ENCODE measurements at places on chromosomes 3 and 15. TPM values are rescaled to one million over a fixed set of nuclear protein-coding genes. Genes with fewer than 3 reads are reported as not detected.

SYNPR gene
- polyA plus RNA-seq: not detected

PARP6 gene
- polyA plus RNA-seq: 40.7 TPM

GRCh38 chr3:8436661-8437287, 64.8 kb upstream of the LMCD1 start:
- DNase-seq: no peak

KNG1 gene
- polyA plus RNA-seq: not detected

DNA sequence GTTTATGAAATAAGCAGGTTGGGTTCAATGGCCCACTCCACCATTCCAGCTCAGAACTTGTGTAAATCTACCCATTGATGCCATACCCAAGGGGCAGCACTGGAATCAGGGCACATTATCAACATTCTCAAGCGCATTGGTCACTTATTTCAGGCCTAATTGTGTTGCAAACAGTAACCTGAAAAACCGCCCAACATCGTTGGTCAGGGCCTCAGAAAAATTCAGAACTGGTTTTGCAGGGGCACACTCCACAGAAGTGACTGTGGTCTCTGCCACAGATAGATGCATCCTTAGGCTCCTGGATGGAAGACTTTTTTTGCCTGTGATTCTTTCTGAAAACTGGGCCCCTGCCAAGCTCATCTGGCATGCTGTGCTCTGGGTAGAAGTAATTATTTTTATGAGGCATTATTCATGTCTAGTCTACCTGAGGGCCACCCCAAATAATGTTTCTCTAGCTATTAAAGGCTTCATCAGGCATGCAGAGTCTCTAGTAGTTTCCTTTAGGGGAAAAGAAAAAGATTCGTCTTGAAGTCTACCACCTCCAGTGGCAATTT, 21.7 kb upstream of the LRTM1 start:
- no peak for DNase-seq

DNA sequence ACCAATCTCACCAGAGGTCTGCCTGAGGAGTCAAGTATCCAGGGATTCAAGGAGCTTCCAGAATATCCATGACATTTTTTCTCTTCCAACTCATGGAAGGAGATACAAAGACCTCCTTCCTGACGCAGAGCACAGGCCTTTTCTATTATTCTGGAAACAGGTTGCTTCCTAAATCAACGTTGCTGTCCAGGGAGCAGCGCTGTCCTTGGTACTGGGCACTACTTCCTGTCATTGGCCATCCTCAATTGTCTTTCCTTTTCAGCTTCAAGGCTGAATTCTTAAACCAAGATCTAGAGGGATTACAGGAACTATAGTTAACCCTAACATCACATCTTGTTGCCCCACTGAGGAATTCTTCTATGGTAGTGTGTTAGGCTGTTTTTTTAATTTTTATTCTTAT, 50.4 kb upstream of the TBC1D21 start:
- peak; percentile 25 for DNase-seq

DNA sequence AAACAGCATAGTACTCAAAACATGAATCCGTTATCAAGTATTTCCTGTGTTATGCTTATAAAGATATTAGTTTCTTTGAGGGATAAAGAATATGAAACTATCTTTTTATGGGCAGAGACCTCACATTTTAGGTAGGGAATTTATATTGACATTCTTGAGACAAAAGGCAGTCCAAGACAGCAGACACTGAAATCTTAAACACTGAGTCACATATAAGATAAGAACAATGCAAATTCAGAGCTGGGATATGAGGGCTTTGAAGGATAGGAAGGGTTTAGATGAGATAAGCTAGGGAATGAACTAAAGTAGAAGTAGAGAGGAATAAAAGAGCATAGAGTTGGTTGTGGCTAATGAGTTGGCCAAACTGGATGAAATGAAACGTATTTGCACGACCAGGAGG, 58.4 kb downstream of the ASTE1 start:
- DNase-seq: peak; percentile 22

DNA sequence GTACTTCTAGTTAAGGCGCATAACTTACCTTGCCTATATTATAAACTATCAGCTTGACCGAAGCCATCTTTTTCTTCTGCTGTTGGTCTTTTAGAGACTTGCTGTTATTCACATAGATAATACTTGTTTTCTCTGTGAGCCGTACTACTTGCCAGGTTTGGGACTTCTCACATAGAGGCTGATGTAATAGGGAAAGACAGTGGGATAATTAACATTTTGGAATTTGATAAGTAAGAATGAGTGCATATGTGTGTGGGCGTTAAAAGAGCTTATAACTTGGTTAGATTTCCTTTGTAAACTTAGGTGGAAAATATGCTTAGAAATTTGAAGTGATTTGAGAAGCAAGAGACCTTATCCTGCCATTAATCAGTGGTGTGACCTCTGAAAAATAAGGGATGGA, 47.8 kb downstream of the FNDC3B start:
- peak; percentile 42 for DNase-seq

EFHB gene
- polyA plus RNA-seq: 0.18 TPM

TMC3 gene
- not detected for polyA plus RNA-seq

GRCh38 chr3:189308608-189309007, 136.8 kb downstream of the TPRG1 start:
- no peak for DNase-seq

ABTB1 gene
- polyA plus RNA-seq: 12.8 TPM

GRCh38 chr3:64880916-64881315, 193.1 kb upstream of the ADAMTS9 start:
- DNase-seq: no peak

RBM15B gene
- polyA plus RNA-seq: 20.0 TPM

DNA sequence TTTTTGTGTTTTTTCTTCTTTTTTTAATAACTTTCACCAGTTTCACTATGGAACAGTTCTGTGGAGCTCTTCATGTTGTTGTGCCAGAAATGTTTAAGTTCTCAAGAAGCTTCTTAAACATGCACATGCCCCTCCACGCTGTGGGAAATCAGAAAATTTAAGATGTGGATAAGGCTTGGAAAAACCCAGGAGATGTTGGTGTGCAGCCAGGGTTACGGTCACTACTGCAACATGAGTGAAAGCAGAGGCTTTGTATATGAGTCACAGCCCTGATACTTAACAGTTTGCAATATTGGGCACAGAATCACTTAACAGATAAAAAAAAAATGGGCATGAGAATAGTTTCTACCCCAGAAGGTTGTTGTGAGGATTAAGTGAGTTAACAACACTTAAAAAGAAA, 399.9 kb downstream of the LRTM1 start:
- no peak for DNase-seq

DNA sequence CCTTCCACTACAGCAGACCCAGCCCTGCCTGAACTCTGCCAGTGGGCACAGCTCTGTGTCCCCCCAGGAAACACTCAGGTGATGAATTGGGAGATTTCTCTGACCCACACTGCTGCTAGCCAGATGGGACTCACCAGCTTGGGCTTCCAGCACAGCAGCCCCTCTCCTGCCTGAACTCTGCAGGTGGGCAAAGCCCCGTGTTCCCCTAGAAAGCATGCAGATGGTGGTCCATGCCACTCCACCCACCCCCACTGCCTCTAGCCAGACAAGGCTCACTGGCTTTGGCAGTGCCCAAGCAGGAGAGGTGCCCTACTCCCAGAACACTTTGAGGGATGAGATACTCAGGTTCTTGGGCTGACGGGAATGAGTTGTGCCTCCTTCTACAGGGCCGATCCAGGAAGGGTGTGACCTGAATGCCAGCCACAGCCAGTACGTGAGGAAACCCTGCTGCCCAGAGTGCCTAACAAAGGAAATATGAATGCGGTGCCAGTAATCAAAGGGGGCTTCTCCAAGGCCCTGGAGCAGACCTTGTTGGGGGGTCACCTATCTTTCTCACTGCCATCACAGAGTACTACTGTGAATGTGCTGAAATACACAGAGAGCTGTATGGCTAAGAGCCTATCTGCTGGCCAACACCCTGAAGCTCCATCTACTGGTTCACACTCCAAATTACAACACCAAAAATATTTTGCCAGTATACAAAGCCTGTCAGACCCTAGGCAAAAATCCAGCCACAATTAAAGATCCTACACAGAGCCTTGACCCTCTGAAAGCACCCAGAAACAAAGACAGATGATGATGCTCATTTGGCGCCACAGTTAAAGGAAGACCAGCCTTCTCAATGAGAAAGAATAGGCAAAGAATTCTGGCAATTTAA, 61.9 kb downstream of the BTLA start:
- DNase-seq: no peak

CAMK2N2 gene
- 0.91 TPM for polyA plus RNA-seq

PYGO1 gene
- polyA plus RNA-seq: 1.1 TPM

- no peak for DNase-seq
These were observed 15.8 kb downstream of the NPTN start for GRCh38 chr15:73617301-73617831.

GRCh38 chr15:45259796-45260195, 7.8 kb downstream of the SLC28A2 start:
- DNase-seq: no peak

ZNF619 gene
- polyA plus RNA-seq: 1.3 TPM

CADPS gene
- polyA plus RNA-seq: 0.17 TPM

DNA sequence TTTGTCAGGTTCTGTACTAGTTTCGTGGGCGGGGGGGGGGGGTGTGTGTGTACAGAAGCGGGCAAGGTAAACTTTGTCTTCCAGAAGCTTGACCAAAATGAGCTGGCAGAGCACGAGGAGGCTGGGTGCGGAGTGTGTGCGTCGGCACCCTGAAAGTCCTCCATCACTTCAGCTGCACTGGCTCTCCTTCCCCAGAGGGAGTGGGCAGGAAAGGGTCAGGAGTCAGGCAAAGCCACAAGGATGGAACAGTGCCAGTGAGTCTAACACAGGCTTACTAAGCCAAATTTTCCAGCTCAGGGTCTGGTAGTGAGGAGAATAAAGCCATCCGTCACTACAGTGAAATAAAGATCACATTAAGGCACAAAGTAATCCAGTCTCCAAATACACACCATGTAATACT, 11.9 kb upstream of the SH3GL3 start:
- DNase-seq: no peak

- DNase-seq: peak; percentile 92
These were observed 72.7 kb downstream of the IL1RAP start for GRCh38 chr3:190586631-190587011.

DNA sequence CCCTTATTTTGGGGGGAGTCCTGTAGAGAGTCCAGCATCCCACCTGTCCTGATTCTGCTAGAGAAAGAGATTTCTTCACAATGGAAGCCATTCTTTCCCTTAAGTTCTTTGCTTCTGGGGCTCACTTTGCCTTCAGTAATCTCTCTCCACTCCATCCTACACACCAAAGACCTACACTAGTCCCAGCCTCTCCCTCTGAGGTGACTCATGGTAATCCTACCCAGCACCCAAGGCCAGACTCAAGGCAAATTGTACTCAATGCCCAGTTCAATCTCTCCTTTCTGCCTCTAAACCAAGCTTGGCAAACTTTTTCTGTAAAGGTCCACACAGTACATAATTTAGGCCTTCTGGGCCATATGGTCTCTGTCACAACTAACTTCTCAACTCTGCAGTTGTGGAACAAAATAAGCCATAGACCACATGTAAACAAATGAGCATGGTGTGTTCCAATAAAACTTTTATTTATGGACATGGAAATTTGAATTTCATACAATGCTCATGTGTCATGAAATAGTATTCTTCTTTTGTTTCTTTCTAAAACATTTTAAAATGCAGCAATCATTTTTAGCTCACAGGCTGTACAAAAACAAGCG, 72.5 kb downstream of the MRPL46 start:
- DNase-seq: no peak

CDHR4 gene
- not detected for polyA plus RNA-seq

TLR9 gene
- polyA plus RNA-seq: not detected

- no peak for DNase-seq
These were observed 18.6 kb downstream of the RFTN1 start for GRCh38 chr3:16494814-16495431.

TMEM108 gene
- polyA plus RNA-seq: not detected

DNA sequence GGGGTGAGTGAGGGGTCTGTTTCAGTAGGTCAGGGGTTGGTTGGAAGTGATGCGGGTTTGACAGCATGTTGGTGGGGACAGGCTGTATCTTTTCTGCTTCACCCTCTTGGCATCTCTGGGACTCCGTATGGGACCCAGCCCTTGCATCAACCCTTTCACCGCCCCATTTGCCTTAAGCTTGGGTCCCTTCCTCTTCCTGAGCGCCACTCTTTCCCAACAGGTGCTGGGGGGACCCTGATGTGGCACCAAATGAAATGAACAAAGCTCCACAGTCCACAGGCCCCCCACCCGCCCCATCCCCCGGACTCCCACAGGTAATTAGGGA, 1.1 kb downstream of the EIF4G1 start:
- DNase-seq: no peak

DNA sequence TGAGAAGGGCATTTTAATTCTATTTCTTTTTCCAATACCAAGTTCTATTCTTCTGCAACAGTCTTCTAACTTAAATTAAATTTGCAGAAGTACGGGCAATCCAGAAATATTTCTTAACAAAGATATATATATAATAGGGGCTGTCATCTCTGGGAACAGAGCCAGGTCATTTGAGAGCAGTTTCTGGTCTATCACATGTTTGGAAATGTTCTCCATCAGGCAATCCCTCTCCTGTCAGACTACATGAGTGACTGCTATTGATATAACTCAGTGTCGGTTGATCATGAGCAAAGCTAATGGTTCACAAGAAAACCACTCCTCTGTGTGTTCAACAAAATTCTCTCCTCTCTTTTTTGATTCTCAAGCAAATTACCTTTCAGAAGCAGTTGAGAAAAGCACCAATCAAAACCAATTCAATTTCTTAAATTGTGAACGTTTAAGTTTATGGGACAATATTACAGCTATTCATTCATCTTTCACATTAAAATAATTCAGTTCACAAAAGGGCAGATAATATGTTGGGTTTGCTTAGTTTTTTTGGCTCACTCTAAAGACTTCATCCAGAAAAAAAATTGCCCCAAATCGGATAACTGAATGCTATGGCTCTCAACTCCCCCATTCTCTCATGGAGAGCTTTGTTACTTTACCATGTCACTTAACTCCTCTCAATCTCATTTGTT, 152.9 kb upstream of the TGFBR2 start:
- DNase-seq: peak; percentile 42

DNA sequence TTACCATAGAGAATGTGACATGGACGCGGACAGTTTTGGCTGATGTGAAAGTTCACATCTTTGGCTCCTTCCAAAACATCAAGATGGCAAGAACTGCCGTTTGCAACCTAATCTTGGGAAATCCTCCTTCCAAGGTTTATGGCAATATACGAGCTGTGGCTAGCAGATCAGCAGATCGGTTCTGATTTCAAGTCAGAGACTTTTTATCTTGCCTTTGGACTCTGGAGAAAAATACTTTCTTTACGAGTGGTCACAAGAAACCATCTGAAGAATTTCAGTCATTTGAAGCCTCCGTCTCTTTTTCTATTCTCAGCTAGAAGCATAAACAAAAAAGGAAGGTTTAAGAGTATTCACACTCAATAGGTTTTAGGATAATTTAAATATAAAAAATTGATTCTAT, 153.5 kb upstream of the MEIS2 start:
- no peak for DNase-seq

- no peak for DNase-seq
These were observed 36.4 kb upstream of the GYG1 start for GRCh38 chr3:148954981-148955380.

GRCh38 chr3:187742351-187743171, 2.7 kb downstream of the BCL6 start:
- DNase-seq: no peak

GRCh38 chr3:197595470-197596185, 39.9 kb upstream of the BDH1 start:
- no peak for DNase-seq

- no peak for DNase-seq
These were observed 10.9 kb downstream of the AMOTL2 start for GRCh38 chr3:134363381-134363755.

GRCh38 chr3:133987948-133988484, 41.7 kb downstream of the SLCO2A1 start:
- no peak for DNase-seq

Measured in foreskin keratinocyte (primary cell).